Activated T-helper 2 cell treated with anti-CD3 and anti-CD28 coated beads, Interferon-gamma antibody, Interleukin-2, Interleukin-4, amounts not matched to agents 10 μg/mL and 5 μg/mL and 100 μg/mL, durations not matched to agents 14 hours and 24 hours and 36 hours (primary cell): ENCODE measurements at places on chromosomes 6 and 20.

GRCh38 chr20:16063881-16064280, 509.4 kb downstream of the KIF16B start:
- no peak for DNase-seq

DNA sequence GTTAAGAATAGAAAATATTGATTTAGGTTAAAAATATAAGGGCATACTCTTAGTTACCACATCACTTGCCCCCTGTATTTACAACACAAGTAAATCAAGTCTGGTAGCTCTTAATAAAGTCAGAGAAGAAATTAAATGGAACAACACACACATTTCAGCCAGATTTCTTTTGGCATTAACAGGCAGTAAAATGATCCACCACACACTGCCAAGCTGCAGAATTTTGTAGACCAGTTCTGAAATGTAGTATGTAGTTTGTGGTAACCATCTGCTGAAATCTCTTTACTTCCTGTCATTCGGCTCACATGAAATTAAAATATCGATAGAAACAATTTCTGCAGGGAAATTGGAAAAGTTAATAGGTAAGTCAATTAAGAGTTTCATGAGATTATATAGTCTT, 326.8 kb downstream of the KHDRBS2 start:
- no peak for DNase-seq

- no peak for DNase-seq
Observed at GRCh38 chr20:36562724-36563123, 10.7 kb upstream of the TGIF2 start.

DNA sequence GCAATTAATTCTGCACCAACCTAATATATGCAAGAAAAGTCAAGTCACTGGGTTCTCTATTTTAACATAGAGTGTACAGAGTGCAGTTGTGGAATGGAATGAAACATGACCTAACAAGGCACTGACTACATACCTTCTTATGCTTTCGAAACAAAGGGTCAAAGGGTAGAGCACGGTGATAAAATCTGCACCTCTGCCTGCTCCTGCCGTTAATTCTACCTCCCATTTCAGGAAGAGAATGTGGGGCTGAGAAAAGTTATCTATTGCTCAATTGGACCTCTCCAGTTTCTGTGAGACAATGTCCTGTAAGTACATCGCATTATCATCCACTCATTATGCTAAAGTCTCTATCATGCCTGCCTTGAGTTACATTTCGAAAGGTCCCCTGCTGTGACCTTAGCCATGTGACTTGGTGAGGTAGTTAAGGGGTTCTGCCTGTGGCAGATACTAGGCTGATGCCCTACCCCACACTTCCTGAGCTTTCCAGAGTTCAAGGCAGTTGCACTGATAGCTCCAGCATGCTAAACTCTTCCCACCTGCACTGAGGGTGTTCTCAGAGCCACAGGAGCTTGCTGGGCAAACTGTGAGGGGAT, 14.0 kb upstream of the MOCS1 start:
- no peak for DNase-seq

DNA sequence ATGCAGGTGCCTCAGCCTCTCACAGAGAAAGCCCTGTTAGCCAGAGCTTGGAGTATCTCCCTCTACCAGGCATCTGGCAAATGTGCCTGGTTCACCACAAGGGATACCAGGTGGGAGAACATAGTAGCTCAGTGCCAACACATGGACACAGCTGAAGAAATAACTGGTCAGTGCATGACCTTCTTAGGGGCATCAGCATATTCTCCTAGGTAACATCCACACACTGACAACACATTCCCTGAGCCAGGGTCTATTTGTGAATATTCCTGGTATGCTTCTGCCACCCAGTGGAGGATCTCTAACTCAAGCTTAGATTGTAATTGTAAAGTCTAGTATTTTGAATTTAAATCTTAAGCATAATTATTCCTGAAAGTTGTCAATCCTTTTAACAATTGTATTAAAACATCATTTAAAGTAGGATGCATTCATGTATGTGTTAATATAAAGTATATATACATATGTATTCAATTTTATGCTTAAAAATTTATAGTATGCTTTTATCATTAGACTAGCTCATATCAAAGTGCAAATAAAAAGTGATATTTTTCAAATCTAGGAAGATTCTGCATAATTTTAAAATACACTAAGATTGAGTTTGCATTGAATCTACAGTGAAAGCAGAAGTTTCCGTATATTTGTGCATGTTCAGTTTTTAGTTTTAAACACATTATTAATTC, 45.3 kb upstream of the COL21A1 start:
- DNase-seq: no peak

DNA sequence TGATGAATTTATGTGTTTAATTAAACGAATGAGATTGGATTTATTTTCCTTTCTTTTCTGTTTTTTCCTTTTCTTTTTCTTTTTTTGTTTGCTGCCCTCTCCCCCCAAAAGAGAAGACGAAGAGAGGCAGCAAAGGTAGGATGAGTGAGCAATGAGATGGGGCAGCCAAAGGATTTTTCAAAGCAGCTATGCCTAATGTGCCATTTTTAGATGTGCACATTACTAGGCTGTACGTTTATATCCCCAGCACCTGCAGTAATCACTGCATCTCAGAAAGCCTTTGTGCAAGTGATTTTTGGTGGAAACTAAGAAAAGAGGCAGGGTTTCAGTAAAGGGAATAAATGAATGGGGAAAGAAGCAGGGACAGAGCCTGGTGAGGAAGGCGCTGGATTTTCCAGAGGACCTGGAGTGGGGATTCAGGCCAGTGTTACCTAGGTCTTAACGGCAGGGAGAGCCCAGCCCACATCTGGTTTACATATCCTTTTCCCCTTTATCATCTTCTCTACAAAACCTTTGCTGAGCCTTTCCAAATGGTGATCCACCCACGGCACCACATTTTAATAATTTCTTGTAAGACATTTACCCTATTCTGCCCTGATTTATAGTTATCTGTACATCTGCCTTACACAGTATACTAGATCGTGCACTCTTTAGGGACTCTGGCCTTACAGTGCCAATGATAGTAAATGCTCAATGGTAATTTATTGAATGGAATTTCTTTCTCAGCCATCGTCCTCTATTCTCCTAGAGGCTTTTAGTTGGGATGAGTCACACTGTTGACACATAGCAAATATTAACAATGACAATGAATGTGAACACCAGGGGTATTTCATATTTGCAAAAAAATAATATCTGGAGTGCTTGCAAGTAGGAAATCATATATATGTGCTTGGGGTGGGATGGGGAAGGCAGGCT, 38.3 kb upstream of the ATXN1 start:
- no peak for DNase-seq

- no peak for DNase-seq
Observed at GRCh38 chr6:100479179-100480035, 14.7 kb upstream of the SIM1 start.
